ENCODE measurements at places on chromosomes 12 and 14.
A peak's percentile ranks its signal among the peaks of the same experiment; 100 is the strongest.

GRCh38 chr12:123749355-123749754 lies 12.7 kb upstream of the DNAH10 start:
- no peak for DNase-seq

GRCh38 chr12:46183112-46183511 lies 85.7 kb downstream of the SLC38A1 start:
- DNase-seq = no peak

DNA sequence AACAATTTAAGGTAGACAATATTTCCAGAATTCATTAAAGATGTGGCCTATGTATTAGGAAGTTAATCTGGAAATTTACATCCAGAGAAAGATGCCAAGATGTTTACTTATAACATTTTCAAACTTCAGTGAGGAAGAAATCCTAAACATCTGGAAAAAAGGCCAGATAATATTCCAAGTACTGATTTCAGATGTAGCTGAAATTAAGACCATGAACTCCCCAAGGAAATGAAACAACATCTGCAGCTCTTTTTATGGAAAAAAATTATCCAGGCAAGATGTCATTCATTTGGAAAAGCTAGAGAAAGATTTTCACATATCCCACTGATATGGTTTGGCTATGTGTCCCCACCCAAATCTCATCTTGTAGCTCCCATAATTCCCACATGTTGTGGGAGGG lies 35.0 kb downstream of the GNG2 start:
- no peak for DNase-seq

GRCh38 chr14:103696070-103696402 lies 19.2 kb downstream of the XRCC3 start:
- DNase-seq = no peak

DNA sequence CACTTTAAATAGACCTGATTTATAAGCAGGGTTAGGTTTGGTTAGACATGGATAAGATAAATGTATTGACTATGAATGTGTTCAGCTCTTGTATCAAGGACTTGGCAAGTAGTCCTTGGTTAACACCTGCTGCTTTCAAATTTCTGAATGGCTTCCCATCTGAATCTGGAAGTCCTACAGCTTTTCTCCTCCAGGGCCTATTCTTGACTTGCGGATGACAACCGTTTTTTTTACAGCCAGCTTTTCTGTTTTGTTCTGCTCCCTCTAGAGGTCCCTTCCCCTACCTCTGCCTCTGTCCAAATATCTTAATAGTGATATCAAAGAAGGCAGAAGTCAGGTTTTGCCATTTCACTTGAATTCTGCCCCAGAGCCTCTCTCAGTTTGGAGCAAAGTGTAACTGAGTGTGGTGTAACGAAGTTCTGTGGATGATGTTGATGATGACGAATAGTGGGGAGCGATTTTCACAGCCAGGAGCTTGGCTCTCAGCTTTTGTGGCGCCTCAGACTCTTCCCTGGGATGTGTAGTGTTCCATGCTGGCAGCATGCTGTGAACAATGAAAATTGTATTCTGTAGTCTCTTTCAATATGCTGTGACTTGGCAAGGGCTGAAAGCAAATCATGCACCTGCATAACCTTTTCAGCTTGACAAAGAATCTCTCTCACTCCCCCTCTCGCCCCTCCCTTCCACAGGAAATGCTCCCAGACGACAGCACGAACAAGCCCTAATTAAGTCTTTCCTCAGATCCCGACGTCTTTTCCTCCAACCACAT lies 5.0 kb upstream of the SLC4A8 start:
- DNase-seq = no peak

DNA sequence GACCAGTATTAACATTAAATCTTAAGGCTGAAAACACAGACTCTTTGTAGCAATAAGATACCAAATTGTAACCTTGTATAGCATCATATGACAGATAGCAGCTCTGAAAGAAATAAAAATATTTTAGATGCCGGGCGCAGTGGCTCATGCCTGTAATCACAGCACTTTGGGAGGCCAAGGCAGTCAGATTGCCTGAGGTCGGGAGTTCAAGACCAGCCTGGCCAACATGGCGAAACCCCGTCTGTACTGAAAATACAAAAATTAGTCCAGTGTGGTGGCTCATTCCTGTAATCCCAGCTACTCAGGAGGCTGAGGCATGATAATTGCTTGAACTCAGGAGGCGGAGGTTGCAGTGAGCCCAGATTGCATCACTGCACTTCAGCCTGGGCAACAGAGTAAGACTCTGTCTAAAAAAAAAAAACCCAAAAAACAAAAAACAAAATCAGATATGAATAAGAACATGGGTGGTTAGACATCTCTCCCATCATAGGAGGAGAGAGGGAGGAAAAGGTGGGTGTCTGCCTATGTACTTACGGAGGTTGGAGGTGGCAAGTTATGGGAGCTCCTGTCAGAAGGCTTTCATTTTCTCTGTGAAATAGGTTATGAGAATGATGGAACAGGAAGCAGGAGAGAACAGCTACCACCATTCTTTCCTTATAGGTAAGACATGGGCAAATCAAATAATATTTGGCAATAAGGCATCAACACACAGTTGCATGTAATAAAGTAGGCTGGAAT lies 7.6 kb upstream of the HEBP1 start:
- no peak for DNase-seq

DNA sequence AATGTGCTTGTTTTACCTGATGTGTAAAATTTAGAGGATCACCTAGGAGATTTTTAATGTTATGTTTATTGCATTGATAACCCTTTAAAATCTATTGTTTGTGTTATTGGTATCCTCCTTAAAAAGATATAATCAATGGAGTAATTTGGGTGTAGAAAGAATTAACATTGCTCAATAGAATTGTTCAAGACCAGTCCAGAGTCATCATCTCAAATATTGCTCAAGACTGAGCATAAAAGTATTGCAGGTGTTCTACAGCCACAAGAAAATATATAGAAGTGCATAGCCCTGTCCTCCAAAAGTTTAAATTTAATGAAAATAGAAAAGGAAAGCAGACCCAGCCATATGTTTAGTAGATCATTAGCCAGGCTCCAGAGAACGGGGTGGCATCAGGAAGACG lies 102.5 kb upstream of the ARID2 start:
- DNase-seq = no peak

DNA sequence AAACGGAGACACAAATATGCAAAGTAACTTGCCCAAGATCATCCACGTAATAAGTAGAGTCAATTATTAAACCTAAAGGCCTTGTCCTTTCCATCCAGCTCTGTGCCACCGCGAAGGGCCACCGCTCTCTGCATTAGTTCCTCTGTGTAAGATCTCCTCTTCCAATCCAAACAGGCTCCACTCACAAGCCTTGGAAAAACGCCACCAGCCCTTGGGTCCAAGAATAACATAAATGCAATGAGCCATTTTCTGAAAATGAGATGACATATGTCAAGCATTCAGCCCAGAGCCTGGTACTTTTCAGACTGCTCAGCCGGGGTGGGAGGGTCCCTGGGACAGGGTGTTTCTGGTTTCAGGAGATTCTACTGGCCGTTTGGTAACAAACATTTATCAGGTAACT lies 30.0 kb downstream of the DGLUCY start:
- DNase-seq = no peak

DNA sequence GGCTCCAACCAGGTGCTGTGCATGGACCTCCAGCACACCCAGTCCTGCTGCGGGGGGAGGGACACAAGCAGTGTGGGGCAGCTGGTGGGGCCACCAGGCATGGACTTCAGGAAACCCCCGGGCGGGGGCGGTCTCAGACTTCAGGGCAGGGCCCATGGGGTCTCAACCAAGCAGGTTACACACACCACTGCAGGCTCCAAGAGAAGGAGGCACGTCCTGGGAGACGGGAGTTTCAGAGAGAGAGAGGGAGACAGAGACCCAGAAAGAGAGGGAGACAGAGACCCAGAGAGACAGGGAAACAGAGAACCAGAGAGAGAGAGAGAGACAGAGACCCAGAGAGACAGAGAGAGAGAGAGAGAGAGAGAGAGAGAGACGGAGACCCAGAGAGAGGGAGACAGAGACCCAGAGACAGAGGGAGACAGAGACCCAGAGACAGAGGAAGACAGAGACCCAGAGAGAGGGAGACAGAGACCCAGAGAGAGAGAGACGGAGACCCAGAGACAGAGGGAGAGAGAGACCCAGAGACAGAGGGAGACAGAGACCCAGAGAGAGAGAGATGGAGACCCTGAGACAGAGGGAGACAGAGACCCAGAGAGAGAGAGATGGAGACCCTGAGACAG lies 128.9 kb downstream of the NCOR2 start:
- DNase-seq = no peak

DNA sequence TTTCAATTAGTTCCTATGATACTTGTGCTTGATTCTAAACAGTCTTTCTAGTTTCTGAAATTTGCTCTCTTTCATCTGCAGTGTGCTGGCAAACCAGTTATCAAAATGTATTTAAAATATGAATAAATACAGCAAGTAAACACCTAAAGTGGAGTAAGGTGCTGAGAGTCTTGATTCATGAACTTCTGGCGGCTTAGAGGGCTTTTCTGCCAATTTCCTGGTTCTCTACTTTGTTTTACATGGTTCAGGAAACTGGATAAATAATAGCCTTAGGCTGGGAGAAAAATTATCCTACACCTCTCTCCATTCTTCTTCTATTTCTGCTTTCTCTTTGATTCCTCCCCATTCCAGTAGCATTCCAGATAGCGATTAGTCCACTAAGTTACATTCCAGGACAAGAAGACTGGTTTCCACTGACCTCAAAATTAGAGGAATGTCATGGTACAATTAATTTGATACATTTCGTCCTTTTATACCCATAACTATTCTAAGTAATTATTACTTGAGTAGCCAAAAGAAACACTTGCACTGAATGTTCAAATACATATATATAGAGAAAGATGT lies 14.9 kb downstream of the ATP2B1 start:
- no peak for DNase-seq

GRCh38 chr12:94593822-94594442 lies 56.4 kb downstream of the TMCC3 start:
- DNase-seq = no peak

- no peak for DNase-seq
Observed at GRCh38 chr12:56758728-56759262, 4.3 kb upstream of the HSD17B6 start.

DNA sequence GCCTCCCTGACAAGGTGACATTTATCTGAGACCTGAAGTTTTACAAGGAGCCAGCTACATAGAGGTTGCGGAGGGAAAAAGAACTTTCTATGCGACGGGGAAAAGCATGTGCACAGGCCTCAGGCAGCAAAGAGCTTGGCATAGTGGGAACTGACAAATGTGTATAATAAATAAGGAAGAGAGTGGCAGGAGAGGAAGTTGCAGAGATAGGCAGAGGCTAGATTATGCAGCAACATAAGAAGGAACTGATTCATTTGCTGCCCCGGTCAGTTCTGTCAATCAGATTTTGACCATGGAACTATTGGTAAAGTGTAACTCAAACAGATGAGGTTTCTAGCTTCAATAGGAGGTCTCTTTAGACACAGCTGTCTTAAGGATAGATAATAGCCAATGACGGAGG lies 33.7 kb upstream of the RIC8B start:
- DNase-seq = no peak

- DNase-seq = peak; percentile 86
Observed at GRCh38 chr12:7150841-7151240, 20.7 kb downstream of the CLSTN3 start.

GRCh38 chr14:93319494-93319893 lies 13.3 kb downstream of the BTBD7 start:
- no peak for DNase-seq

- no peak for DNase-seq
Observed at GRCh38 chr12:32205731-32206130, 99.1 kb downstream of the BICD1 start.

DNA sequence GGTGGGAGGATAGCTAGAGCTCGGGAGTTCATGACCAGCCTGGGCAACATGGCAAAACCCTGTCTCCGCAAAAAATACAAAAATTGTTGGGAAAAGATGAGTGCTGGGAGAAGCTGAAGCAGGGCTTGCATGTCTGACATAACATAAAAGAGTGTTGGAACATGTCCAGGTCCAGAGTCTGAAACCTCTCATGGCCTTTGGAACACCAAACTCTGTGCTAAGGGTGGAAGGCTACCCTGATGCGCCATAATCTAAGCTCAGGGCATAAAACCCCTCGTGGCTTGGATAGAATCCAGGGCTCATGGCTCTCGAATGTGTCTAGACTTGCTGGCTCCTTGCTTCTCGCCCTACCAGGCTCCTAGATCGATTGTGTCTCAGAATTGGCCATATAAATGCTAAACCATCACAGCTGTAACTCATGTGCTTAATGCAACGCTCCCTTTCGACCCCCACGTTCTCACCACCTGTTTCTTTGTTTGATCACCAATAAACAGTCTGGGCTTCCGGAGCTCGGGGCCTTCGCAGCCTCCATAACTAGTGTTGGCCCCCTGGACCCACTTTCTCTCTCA lies 6.7 kb upstream of the CLEC7A start:
- DNase-seq = no peak

DNA sequence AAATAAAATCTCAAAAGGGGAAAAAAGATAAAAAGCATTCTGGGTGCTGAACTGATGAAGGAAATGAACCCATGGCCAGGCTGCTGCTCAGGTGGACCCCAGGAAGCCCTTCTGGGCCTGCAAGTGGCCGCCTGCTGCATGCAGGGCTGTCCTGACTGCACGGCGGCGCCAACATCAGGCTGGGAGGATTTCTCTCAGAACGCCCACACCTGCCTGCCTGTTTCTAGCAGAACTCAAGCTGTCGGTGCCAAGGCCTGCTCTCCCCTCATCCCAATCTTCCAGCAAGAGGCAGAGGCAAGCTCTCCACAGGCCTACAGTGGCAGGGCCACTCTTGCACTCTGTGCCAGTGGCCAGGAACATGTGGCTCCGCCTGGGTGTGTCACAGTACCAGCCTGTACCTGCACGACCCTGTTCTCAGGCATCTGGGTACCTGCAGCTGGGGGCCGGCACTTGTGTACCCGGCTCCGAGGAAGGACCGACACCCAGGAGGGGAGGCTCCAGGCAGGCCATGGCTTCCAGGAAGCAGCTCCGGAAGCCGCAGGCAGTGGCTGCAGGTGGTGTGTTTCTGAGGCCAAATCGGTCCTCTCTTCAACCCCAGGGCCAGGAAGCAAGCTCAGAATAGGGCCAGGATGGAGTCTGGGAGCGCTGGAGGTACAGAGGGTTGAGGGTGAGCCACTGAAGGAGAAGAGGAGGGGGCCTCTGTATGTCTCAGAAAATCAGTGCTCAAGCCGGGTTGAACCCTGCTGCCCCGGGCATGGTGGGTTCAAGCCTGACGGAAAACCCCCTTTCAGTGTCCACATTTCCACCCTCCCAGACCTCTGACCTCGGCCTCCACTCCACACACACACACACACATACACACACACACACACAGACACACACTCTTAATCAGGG lies 2.5 kb upstream of the INF2 start:
- DNase-seq = no peak

DNA sequence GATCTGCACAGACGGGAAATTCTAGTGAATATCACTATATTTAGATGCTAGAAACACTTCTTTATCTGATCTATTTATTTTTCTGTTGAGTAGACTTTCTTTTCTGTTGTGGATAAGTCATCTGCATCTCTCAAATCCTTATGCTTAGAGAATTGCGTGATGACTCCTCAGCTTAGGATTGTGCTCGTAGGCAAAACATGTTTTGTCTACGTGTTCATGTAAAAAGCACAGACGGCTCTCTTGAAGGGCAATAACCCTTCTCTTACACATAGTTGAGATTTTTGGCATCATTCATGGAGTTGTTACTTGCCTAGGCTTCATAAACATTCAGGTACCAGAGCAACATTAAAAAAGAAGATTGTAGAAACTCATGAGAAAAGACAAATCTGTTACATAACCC lies 18.6 kb downstream of the PPFIBP1 start:
- DNase-seq = no peak

- no peak for DNase-seq
Observed at GRCh38 chr14:76695263-76695920, 65.9 kb upstream of the VASH1 start.
